ENCODE measurements at places on chromosomes 12 and 14. TPM values are rescaled to one million over a fixed set of nuclear protein-coding genes. Genes with fewer than 3 reads are reported as not detected.

ARHGAP9 gene
- 10.7 TPM for total RNA-seq

CYP46A1 gene
- 2.3 TPM for total RNA-seq

ADCY4 gene
- 29.7 TPM for total RNA-seq

COX14 gene
- 48.9 TPM for total RNA-seq

CDK4 gene
- 87.5 TPM for total RNA-seq

TCL1A gene
- total RNA-seq, result 3.7 TPM

IL26 gene
- not detected for total RNA-seq

ASCL1 gene
- total RNA-seq, result 0.23 TPM

IFNG-AS1 gene
- 0.70 TPM for total RNA-seq

BEGAIN gene
- total RNA-seq, result 2.8 TPM

CLEC4E gene
- 1.5 TPM for total RNA-seq

KTN1 gene
- total RNA-seq, result 71.2 TPM

REP15 gene
- 1.6 TPM for total RNA-seq

CLEC1B gene
- total RNA-seq, result 1.1 TPM

GPR84 gene
- 0.53 TPM for total RNA-seq

HNF1A gene
- total RNA-seq, result 9.9 TPM

KRT71 gene
- 0.29 TPM for total RNA-seq

DEPDC4 gene
- 5.1 TPM for total RNA-seq

RTL1 gene
- 8.5 TPM for total RNA-seq
